ENCODE measurements at places on chromosomes 16 and 17. TPM values are rescaled to one million over a fixed set of nuclear protein-coding genes. Genes with fewer than 3 reads are reported as not detected.

HS3ST3B1 gene
- total RNA-seq, result 1.2 TPM

GRCh38 chr16:66581246-66581952, 2.1 kb downstream of the CMTM2 start:
- DNase-seq, result no peak

GRCh38 chr17:64164596-64165285, 34.8 kb upstream of the ERN1 start:
- no peak for DNase-seq

EXOSC6 gene
- 11.3 TPM for total RNA-seq

GRCh38 chr17:68356520-68356919, 65.2 kb downstream of the ARSG start:
- no peak for DNase-seq

DNA sequence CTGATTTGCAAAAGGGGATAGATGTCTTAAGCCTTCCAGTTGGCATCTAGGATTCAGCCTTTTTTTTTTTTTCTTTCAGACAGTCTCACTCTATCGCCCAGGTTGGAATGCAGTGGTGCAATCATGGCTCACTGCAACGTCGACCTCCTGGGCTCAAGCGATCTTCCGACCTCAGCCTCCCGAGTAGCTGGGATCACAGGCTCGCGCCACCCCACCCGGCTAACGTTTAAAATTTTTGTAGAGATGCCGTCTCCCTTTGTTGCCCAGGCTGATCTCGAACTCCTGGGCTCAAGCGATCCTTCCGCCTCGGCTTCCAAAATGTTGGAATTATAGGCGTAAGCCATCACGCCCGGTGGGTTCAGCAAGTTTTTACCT, 571 bp upstream of the CCP110 start:
- no peak for DNase-seq

- no peak for DNase-seq
These were observed 10.3 kb upstream of the GAS7 start for GRCh38 chr17:10208604-10209193.

MEFV gene
- total RNA-seq, result 0.49 TPM

- no peak for DNase-seq
These were observed 131.7 kb downstream of the TMEM114 start for GRCh38 chr16:8458481-8459046.

MYO15B gene
- total RNA-seq, result 43.0 TPM

DPEP3 gene
- total RNA-seq, result not detected

- DNase-seq, result no peak
These were observed 27.0 kb upstream of the ANKRD40CL start for GRCh38 chr17:50794361-50794760.
